AG08396 (cell line): ENCODE measurements at places on chromosomes 4 and X.

DNA sequence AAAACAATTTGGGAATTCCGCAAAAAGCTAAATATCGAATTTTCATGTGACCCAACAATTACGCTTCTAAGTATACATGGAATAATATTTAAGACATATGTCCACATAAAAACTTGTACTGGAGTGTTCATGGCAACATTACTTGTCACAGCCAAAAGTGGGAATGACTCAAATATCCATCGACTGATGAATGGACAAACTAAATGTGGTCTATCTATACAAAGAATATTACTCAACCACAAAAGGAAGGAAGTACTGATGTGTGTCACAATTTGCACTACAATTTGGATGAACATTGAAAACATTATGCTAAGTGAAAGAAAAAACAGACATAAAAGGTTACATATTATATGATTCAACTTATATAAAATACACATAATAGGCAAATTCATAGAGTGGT, 71.9 kb downstream of the AFF2 start:
- no peak for DNase-seq

DNA sequence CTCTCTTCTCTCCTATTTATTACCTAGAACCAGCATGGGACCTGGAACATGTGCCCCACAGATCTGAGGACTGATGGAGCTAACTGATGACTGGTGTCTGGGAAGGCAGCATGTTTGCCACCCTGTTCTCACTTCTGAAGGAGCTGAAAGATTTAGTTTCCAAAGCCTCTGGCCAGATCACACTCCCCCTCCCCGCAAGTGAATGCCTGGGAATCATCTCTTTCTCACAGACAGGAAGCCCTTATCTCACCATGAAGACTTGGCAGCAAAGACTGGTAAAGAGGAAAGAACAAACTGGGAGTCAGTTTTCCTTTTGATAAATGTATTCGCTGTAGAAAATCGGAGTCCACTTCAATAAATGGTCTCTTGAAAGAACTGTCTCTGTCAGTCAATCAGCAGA, 21.0 kb upstream of the PCYT1B start:
- no peak for DNase-seq

GRCh38 chr4:156705311-156705710, 266.3 kb downstream of the PDGFC start:
- DNase-seq, result no peak

DNA sequence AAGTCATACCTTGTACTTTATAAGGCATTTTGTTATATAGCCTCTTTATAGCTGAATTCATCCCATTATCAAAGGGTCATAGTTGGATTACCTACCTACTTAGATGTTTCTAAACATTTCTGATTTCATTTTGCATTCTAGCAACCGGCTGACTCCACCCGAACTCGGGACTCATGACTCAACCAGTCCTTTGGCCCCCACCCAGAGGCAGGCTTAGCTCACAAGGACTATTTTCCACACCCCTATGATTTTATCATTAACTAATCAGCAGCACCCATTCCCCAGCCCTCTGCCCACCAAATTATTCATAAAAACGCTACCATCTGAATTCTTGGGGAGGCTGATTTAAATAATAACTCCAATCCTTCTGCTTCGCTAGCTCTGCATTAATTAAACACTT, 79.9 kb upstream of the EGFL6 start:
- no peak for DNase-seq
